Esophagus muscularis mucosa (tissue), 4 donors: ENCODE measurements at places on chromosomes 7 and 10.

DNA sequence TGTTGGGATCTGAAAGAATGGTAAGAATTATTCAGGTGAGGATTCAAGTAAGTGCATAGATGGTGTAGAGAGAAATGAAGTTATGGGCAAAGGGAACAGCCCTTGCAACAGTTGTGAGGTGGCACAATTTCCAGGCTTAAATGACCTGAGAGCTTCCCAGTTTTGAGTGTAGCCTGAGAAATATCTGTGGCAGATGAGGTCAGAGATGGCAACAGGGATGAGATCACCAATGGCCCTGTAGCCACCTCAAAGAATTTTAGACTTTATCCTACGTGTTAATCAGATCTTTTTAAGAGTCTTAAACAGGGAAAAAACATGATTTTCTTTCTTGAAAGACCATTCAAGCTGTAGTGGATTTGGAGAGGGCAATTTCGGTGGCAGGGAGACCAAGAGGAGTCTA is 1.9 kb upstream of the NRF1 start:
- no peak for DNase-seq

GRCh38 chr7:104035351-104035750 is 45.9 kb upstream of the RELN start:
- no peak for DNase-seq

GRCh38 chr7:138907201-138907847 is 73.9 kb downstream of the KIAA1549 start:
- no peak for DNase-seq

DNA sequence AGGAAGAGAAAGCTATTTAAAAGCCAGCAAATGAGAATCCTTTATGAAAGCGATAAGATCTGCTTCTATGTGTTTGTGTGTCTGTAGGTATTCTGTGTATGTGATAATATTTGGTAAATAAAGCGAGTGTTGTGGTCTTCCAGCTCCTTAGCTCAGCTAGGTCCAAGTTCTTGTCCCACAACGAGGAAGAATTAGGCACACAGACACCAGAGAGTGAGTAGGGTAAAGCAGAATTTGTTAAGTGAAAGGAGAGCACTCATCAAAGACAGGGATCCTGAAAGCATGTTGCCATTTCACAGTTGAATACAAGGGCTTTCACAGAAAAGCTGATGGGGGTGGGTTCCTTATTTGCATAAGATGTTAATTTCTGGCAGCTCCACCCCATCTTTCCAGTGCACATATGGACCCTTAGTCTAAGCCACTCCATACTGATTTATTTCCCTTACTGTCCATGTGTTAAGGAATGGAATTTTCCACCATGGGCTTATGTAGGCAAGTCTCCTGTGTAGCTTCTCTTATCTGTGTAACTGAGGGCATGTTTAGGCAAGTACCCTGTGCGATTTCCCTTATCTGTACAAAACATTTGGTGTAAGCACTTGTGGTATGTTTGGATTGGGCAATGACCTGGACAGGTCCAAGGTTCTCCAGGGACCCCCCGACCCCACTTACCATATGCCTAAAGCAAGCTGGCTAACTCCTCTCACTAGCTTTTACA is 165.9 kb upstream of the VIPR2 start:
- DNase-seq = no peak

DNA sequence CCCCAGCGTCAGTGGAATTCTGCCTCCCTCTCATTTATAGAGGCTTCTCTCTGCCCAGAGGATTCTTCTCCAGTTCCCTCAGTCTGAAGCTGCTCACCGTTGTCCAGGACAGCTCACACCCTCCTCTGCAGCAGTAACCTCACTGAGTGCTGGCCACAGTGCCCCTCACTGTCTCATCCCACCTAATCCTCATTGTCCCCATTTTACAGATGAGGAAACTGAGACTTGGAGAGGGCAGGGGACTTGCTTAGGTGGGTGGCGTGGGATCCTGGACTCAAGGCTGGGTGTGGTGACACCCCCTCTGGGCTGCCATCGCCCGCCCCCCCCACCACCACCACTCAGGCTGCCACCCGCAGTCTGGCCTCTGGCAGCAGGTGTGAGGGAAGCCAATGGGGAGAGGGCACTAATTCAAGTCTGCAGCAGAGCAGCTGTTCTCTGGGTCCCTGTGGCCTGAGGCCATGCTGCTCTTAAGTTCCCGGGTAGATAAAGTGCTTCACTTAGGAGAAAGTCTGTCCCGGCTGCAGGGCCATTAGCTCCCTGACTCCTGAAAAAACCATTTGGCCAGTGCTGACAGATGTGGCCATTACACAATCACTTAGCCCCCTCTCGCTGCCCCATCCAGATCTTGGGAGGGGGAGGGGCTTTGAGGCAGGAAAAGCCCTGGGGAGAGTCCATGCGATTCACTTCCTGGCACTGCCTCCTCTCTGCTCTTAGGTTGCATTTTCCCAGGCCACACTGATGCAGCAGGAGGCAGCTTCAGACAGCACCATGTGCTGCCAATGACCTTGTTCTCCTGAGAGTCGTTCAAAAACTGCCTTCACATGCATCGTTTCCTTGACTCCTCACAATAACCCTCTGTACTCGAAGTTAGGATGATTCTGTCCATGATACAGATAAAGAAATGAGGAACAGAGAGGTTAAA is 36.3 kb downstream of the DRGX start:
- DNase-seq = peak; percentile 91

DNA sequence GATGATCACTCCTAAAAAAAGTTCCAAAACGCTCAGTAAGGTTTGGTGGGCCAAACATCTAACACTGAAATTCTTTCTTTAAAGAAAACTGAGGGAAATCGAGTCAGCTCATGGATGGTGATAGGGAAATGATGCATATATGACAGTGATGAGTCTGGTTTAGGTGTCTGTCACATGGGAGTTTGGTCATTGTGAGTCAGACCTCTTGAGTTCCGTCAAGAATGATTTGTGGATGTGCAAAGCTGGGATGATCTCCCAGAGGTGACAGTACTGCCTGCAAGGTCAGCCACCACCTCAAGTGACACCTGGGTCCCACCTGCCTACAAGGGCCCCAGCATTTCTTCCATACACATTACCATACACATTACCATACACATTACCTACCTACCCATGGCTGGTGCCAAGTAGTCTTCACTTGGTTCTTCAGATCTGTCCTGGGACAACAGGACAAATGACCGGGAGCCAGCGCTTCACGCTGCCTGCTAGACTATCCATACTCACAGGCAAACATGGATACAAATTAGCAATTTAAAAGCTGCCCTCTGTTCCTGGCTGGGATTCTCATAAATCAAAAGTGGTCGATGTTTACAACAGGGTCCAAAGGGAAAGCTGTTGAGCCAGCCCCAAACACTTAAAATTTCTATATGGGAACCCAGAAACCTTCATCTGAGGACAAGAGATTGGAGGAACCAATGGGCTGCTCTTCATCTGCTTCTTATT is 128.4 kb downstream of the ADAM12 start:
- DNase-seq = no peak

- peak; percentile 92 for DNase-seq
These were observed 6.8 kb downstream of the CYP26A1 start for GRCh38 chr10:93080350-93081046.

GRCh38 chr10:88131511-88132139 is 268.2 kb downstream of the PTEN start:
- no peak for DNase-seq

GRCh38 chr10:49351669-49352068 is 44.2 kb downstream of the DRGX start:
- DNase-seq = peak; percentile 37

DNA sequence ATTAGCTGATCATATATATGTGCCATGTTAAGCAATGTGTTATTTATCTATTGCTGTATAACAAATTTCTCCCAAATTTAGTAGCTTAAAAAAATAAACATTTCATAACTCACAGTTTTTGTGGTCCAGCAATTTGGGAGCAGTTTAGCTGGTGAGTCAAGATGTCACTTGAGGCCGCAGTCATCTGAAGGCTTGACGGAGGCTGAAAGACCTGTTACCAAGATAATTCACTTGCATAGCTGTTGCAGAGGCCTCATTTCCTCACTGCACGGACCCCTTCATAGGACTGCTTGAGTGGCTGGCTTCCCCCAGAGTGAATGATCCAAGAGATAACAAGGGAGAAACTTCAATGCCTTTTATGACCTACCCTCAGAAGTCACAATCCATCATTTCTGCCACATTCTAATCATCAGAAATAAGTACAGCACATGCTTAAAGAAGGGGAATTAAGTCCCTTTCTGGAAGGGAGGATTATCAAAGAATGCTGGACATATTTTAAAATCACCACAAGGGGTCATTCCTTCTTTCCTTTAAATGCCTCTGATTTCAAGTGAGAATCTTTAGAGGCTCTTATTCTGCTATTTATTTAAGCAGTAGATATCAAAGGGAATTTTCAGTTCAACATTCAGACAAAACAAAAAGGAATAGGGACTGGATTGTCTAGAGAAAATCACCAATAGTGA is 10.5 kb upstream of the SRPK2 start:
- no peak for DNase-seq

GRCh38 chr10:59373071-59373470 is 10.7 kb upstream of the FAM13C start:
- DNase-seq = no peak
